Iris pigment epithelial cell (primary cell): ENCODE measurements at places on chromosomes 3 and 15.

- DNase-seq: no peak
These were observed 69.4 kb downstream of the SRGAP3 start for GRCh38 chr3:9179826-9180763.

DNA sequence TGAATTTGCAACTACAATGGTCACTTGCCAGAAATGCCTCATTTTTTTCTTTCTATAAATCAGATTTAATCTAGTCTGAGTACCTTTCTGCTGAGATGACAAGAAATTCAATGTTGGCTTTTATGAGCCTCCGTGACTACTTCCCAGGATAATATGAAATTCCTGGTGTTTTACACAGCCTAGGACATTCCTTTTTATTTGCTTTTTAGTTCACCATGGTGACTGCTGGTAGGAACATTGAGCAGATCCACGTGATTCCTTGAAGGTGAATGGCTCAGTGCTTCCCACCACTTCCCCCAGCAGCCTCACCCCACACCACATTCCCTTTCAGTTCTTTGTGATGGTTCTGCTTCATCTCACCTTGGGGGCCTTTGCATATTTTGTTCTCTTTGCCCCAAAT, 4.3 kb upstream of the NPTN start:
- DNase-seq: no peak

GRCh38 chr3:129439226-129439816, 427 bp downstream of the MBD4 start:
- peak; percentile 35 for DNase-seq

GRCh38 chr3:94179059-94179458, 116.2 kb downstream of the NSUN3 start:
- DNase-seq: no peak

- peak; percentile 92 for DNase-seq
These were observed 129.0 kb upstream of the SLC7A14 start for GRCh38 chr3:170714562-170715535.

DNA sequence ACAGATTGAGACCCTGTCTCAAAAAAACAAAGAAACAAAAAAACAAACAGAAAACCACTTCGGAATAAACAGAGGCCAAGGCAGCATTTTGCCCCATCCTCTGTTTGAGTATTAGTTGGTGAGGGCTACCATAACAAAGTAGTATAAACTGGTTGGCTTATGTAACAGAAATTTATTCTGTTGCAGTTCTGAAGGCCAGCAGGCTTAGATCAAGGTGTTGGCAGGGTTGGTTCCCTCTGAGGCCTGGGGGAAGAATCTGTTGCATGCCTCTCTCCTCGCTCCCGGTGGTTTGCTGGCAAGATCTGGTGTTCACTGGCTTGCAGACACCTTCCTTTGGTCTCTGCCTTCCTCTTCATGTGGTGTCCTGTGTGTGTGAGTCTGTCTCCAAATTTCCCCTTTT, 261.6 kb downstream of the PDZRN3 start:
- DNase-seq: no peak

GRCh38 chr3:50435371-50436113, 67.9 kb downstream of the CACNA2D2 start:
- DNase-seq: no peak

GRCh38 chr3:130276203-130276803, 69.2 kb upstream of the COL6A5 start:
- DNase-seq: peak; percentile 59

DNA sequence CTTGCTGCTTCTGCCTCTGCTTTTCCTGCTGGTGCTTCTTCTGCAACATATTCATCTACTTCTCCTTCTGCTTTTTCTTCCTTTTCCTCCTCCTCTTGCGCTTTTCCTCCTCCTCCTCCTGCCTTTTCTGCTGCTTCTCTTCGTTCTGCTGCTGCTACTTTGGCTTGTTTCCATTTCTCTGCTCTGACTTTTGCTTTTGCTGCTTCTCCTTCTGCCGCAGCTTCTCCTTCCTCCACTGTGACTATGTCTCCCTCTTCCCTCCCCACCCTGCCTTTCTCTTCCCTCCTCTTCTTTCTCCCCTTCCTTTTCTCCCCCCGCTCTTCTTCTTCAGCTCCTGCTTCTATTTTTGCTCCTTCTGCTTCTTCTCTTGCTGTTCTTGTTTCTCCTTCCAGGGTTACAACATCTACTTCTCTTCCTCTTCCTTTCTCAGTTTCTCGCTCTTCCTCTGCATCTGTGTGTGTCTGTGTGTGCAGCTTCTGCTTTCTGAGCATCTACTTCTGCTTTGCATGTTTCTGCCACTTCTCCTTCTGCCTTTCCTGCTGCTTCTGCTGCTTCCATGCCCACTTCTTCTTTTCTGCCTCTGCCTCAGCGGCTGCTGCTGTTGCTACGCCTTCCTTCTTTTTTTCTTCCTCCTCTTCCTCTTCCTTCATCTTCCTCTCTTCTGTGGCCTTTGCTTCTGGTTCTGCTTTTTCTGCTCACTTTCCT, 51.4 kb downstream of the FAM43A start:
- DNase-seq: no peak

DNA sequence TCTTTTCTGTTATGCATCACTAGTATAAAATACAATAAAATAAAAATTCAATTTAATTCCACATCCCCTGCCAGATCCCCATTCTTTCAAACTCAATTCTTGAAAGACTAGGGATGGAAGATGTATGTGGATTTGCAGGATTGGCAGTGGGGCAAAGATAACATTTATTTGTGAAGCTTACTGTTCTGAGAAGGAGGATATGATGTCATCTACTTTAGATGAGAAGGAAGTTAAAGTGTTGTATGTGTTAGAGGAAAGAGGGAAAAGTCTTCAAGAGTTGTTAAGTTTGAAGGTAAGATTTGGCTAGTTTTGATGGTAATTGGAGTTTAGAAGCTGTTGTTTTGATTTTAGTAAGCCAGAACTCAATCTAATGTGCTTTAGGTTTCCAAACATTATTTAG, 845.1 kb upstream of the NR2F2 start:
- DNase-seq: no peak

- DNase-seq: no peak
These were observed 219.1 kb upstream of the FEZF2 start for GRCh38 chr3:62592408-62592807.

DNA sequence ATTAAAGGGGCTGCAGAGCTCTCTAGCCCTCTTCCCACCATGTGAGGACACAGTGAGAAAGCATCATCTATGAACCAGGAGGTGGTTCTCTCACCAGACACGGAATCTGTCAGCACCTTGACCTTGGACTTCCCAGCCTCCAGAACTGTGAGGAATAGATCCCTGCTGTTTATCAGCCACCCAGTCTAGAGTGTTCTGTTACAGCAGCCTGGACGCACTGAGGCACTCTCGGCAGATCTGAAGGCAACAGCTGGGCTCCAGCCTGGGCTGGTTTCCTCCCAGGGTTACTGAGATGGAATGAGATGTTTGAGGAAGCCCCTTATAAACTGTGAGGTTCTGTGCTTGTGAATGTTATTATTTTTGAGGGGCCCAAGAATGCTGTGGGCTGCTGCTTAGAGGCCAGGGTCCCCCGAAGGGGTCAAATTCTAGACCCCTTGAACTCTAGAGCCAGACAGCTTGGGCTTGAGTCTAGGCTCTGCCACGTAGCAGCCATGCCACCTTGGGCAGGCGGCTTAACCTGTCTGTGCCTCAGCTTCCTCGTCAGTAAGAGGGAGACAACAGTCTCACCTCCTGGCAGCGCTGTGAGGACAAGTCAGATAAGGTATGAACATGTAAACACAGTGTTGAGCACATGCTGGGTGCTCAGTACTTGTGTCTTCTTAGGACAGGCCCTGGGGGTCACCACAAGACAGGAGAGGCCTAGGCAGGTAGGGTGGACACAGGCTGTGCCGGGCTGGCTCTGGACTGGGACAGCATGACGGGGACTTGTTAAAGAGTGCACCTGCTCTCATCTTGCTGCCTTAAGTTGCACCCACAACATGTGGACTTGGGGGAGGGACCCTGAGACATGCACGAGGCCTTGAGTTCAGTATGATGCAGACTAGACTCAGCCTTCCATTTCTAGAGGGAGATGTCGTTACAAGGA, 49.2 kb downstream of the MGLL start:
- DNase-seq: no peak

DNA sequence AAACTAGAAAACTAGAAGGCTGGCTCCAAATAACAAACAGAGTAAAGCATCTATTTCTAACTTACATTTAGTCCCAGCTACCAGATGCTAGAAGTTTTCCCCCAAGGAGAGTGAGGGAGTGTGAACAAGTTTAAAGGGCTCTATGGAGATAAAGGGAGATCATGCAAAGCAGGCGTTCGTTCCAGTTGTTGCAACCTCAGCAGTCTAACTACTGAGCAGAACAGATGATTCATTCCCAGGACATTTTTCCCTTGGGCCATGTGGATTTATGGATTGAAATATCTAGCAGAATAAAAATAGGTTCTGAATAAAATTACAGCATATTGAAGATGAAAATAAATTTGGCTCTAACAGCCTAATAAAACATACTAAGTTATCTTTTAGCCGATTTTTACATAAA, 154.8 kb upstream of the TTC14 start:
- DNase-seq: peak; percentile 41

DNA sequence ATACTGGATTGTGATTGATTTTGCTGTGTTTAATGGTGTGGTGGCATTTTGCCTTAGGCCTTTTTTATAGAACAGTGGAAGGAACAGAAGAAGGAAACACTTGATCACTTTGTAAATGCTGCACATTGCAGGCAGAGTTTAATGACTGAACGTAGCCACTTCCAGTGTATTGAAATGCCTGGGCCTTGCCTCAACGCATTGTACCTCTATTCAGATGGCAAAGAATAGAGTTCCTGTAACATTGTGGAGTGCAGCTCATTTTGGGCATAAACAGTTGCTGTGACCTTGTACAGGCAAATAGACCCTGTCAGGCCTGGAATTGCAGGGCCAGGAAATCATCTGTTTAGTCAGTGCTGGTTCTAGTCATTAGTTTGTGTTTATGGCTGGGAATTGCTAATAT, 225.0 kb downstream of the EPHA3 start:
- DNase-seq: no peak

DNA sequence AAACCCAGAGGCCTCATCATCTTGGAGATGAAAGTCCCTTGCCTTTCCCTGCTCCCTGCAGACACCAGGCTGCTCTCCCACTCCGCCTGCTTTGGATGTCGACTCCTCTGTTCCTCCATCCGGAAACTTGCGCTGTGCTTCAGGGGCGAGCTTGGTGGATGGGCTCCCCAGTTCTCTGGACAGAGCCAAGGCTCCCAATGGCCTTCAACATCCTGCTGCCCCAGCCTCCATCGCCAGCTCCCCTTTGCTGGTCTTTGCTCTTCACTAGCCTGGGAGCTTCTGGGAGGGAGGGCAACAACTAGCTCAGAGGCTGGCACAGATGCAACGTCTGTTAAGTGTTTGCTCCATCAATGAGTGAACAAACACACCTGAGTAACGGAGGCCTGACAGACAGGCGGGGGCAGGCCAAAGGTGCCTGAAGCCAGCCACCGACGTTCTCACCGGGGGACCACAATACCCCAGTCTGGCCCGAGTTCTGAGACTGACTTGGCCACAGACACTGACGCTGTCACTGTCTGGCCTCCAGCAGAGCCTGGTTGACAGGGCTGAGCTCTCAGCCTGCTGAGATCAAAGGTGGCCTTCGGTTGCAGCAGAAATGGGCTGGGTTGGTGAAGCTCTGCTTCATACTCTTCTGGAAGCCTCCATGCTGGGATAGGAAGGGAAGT, 39.0 kb downstream of the RGMA start:
- no peak for DNase-seq

GRCh38 chr15:90623854-90624253, 93.3 kb upstream of the BLM start:
- DNase-seq: no peak

DNA sequence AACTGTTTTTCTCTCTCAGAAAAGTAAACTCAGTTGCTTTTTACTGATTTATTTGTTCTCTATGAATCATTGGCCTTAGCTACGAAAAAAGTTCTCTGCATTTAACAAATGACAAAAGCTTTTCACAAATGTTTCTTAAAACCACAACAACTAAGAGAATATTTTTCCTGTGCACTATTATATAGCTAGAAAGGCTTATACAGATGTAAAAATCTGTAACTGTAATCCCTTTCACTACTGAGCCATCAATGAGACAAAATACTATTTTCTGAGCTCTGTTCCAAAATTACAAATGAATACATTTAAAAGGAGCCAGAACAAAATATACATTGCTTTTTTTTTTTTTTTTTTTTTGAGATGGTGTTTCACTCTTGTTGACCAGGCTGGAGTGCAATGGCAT, 45.6 kb upstream of the PYGO1 start:
- DNase-seq: no peak

DNA sequence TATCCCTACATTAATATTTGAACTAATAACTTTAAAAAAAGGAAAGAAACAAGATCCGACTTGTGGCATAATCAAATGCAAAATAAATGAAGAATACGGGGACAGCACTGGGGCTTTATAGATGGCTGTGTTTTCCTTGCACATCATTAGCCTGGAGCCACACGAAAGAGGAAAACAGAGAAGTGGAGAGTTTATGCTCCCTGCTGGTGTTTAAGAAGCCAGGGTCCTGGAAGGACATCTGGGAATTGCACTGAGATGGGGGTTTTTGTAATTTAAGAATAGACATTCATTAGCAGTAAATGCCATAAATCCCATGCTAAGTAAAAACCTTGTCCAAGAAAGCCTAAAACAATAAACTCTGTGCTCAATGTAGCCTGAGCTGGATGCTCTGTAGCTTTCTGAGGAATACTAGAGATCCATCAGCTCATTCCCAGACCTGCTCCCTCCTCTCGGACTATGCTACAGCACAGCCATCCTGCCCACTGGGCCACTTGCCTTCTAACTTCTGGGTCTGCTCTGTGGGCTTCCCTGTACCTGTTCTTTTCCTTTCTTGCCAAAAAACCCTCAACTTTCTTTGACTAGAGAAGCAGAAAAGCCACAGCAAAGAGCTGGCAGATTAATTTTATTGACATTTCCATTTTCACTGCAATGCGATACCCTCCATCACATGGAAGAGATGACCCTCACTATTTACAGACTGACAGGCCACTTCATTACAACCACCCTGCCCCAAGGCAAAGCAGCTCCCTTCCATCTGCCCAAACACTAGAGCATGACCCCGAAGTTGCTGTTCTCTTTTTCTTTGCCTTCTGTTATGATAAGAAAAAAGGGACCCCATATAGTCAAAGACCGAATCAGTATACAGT, 62.3 kb downstream of the MEIS2 start:
- DNase-seq: no peak

- peak; percentile 67 for DNase-seq
These were observed 1.1 kb upstream of the ALCAM start for GRCh38 chr3:105365391-105366325.

DNA sequence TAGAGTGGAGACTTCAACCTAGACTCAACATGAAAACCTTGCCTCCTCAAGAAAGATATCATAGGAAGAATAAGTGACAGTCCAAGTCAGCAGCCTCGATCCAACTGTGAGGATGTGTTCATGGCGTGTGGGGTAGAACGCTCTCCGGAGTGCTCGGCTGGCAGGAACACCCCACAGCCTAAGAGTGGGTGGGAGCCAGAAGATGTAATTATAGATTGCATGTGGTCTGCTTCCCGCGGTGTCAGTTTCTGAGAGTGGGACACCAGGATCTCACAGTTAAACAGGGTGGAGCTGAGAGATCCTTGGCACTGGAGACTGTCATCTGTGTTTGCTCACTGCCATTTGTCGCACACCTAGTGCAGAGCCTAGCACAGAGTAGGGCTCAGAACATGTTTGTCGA, 158.0 kb downstream of the CTNNB1 start:
- DNase-seq: no peak

- DNase-seq: no peak
These were observed 18.3 kb downstream of the GREM1 start for GRCh38 chr15:32735989-32736700.
